NCI-H2081 (cell line): ENCODE measurements at places on chromosomes 1 and 21.

GRCh38 chr1:22210636-22211035, 67.7 kb upstream of the WNT4 start:
- no peak for DNase-seq

DNA sequence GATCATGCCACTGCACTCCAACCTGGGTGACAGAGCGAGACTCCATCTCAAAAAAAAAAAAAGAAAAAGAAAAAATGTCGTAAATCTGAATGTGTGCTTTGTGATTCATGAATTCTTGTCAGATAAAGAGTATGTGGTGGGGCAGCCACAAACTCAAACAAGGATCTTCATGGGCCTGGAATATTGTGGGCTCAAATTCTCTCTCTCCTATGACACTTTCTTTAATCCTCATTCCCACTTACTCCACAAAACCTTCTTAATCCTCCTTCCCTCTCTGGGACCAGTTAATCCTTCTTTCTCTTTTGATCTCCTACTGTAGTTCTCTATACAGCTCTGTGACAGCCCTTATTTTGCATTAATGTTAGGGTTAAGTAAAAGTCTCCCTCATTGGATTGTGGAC, 112.3 kb downstream of the AK5 start:
- DNase-seq = no peak

- DNase-seq = no peak
Measured at GRCh38 chr1:208185801-208186231, 58.4 kb downstream of the PLXNA2 start.

DNA sequence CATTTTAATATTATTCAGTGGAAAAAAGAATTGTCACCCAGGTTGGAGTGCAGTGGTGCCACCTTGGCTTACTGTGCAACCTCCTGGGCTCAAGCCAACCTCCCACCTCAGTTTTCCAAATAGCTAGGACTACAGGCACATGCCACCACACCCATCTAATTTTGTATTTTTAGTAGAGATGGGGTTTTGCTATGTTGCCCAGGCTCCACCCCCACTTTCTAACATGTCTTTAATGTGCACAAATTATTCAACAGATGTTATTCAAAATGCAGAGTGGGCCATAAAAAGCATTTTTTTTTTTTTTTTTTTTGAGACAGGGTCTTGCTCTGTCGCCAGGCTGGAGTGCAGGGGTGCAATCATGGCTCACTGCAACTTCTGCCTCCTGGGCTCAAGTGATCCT, 17.3 kb downstream of the DDX59 start:
- no peak for DNase-seq

DNA sequence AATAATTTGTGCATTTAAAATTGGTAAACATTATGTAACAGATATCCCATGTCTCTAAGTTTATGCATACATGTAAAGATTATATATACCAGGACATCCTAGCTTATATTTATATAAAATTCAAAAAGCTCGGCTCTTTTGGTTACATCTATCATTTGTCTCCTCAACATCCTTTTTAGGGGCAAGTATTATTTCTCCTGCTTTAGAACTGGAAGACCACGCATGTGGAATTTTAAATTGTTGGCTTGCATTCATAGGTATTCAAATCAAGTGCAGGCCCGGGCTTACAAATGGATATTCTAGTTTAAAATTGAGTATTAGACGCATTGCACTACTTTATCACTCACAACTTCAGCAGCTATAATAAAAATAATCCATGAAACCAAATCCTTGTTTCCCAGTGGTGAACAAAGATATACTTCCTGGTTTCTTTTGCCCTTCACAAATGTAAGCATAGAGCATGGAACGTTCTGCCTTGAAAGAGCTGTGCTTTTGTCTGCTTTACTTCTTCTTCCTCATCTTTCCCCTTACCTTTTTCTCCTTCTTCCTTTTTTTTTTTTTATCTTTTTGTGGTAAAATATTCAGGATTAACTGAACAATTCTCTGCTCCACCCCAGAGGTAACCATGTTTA, 57.1 kb downstream of the DDAH1 start:
- DNase-seq = no peak

DNA sequence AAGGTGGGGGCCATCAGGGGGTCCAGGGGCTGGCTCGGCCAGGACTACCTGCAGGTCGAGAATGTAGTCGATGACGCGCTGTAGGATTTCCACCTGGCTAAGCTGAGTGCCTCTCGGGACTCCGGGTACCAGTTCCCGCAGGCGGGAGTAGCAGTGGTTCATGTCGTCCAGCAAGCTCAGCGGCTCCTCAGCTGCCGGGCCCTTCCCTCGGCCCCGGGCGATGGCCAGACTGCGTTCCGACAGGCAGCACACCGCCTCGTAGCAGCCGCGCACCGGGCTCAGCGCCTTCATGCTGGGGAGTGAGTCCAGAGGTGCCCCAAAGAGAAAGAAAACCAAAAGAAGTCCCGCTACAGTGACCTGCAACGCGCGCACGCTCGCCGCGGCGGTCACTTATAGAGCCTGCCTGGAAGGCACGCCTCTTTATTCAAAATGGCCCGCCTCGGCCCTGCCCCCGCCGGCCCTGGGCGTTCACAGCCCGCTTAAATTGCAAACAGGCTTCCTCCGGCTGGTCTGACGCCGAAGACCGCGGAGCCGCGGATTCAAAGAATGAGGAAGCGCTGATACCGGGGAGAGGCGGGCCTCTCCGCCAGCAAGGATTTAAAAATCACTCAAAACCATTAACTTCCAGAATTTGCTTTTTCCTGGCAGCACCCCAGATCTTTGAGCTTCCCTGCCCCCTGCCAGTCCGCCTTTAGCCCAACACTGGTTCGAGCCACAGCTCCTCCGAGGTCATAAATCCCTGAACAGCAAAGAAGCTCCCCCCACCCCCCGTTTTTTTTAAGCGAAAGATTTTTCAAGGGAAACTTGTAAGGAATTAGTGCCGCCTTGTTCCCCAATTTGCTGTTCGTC, at the start of gene ID3:
Gene ID3, minus strand, starts transcription at position 366 of the 849 bp plus-strand sequence. Its CDS starts 75 bp downstream, at position 291.
- DNase-seq = peak; percentile 97

- DNase-seq = no peak
Measured at GRCh38 chr1:242225767-242226573, 227.1 kb upstream of the MAP1LC3C start.

DNA sequence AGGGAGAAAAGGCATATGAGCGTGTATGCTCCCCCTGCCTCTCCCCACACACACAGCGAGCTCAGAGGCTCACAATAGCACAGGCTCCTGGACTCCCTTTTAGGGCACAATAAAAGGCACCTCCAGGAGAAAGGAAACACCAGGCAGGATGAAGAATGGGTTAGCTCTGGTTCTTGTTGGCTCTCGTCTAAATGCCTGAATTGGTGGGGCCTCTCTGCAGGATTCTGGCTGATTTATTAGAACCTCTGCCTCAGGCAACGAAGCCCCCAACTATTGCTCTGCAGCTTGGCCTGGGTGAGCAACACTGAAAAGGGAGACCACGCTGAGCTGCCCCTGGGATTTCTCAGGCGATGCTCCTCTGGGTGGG, 590.9 kb upstream of the PLXNA2 start:
- DNase-seq = peak; percentile 94
